ENCODE measurements at places on chromosomes 16 and 17.

DNA sequence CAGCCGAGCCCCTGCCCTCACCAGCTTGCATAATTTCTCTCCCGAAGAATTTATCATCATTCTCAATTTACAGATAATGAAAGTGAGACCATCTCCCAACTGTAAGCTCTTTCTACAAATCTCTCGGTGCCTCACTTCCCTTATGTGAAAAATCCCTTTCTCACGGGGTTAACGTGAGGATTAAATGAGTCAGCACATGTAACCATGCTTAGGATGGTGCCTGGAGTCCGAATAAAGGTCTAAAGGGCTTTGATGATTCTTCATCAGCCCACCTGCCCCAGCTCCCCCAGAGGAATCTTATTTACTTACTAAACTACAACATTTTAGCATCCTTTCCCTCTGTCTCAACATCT lies 24.8 kb upstream of the PIK3R6 start:
- DNase-seq, result no peak

GRCh38 chr17:12492450-12492849 lies 173.2 kb upstream of the MYOCD start:
- DNase-seq, result no peak

DNA sequence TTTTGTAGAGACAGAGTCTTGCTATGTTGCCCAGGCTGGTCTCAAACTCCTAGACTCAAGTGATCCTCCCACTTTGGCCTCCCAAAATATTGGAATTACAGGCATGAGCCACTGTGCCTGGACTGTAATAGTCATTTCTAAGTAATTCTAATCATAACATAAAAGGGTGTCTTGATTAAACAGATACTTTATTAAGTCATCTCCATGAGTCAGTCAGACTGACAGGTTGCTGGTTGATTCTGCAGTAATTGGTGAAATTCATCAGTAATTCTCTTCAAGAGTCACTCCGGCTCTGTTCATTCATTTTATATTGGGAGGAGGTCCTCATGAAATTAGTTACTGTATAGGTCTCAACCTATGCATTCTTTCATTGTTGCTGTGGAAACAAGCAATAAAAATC lies 85.6 kb downstream of the SPECC1 start:
- no peak for DNase-seq

- no peak for DNase-seq
These were observed 19.1 kb downstream of the METRNL start for GRCh38 chr17:83098241-83099085.

- no peak for DNase-seq
These were observed 14.1 kb downstream of the CCL4 start for GRCh38 chr17:36117505-36118382.

DNA sequence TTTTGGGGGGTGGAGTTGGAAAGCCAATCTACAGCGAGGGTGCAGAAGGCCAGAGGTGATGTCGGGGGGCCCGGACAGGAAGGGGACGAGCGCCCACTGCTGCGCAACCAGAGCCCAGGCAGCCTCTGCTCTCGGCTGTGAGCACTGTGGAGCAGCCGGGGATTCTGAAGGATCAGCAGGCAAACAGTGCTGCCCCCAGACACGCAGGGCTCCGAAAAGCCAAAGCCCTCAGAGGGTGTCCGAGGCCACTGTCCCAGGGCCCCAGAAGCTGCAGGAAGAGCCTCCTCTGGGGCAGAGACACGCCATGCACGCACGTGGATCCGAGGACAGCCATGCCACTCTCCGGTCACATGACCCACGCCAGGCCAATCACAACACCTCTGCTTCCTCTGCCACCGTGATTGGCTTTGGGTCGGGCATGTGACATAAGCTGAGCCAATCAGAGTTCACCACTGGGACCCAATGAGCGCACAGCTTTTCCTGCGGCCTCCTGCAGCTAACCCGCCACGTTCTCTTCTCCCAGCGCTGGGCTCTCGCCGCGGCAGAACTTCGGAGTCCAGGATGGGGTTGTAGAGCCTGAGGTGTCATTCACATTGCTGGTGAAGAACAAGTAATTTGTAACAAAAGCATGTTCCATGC lies 40.7 kb downstream of the ACTG1 start:
- peak; percentile 31 for DNase-seq

DNA sequence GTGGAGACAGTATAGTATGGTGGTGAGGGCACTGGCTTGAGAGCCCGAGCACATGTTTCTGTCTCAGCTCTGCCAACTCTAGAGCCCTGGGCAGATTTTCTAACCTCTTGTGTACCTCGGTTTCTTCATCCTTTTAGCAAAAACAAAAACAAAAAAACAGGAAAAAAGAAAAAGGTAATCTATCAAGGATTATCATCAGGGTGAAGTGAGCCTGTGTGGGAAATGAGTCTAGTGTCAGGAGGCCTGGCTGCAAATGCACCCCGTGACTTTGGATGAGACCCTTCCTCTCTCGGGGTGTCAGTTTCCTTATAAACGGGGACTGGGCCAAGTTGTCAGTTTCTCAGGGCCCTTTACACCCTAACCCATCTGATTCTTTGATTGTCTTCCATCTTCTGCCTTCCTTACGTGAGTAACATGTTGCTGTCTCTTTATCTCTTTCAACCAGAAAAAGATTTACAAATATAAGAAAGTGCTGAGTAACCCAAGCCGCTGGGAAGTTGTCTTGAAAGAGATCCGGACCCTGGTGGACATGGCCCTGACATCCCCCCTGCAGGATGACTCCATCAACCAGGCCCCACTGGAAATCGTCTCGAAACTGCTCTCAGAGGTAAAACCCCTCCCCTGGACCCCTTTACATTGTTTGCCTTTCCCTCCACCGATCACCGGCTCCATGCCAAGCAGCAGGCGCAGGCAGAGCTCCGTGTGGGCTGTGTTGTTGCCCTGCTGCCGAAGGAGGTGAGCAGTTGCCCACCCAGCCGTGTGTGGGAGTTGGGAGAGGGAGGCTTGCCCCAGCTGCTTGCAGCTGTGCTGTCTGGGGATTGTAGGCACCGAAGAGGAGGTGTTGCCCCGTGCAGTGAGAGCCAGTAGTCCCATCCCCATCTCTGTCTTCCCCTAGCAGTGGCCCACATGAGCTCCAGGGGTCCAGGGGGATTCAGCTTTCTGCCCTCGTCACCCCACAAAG lies 127.1 kb upstream of the PLCG2 start:
- peak; percentile 70 for DNase-seq

DNA sequence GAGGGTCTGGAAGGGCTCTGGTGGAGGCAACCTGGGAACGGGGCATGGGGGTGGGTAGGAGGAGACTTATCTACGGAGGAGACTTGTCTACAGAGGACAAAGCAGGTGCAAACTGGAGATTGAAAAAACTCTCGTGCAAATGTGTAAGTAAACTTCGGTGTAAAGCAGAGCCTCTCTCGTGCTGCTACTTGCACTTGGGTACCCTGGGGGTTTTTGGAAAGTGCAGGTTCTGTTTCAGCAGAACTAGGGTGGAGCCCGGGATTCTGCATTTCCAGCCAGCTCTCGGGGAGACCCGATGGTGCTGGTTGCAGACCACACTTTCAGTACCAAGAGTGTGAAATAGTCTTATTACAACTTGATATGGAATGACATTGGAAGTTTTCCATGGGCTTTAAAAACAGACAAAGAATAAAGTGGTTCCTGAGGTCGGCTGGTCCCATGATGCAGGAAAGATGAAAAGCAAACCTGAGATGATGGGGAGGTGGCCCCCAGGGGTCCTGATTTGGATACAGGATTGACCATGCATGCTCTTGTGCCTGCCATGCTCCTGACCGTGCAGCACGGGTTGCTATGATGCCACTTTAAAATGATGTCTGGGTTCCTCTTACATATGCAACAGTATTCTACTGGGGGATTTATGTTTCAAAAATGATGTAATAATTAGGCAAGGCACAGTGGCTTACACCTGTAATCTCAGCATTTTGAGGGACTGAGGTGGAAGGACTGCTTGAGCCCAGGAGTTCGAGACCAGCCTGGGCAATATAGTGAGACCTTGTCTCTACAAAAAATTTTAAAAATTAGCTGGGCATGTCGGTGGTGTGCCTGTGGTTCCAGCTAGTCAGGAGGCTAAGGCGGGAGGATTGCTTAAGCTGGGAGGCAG lies 69.3 kb downstream of the IRF8 start:
- DNase-seq, result no peak

- DNase-seq, result no peak
These were observed 4.6 kb upstream of the CD7 start for GRCh38 chr17:82321947-82322466.

DNA sequence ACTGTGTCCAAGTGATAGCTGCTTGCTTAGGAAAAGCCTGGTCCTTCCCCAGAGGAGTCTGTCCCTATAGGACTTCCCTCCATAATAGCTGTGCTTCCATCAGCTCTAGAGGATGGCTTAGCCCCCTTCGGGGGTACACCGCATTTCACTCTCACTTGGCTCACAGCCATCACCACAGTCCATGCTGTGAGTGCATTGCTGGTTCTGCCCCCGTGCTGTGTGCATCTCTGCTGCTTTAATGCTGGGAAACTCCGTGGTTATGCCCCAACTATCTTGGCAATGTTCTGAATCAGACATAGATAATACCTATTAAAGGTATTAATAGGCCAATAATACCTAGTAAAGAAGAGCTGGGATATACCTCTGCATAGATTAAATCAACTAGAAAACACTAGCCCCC lies 58.3 kb downstream of the SIAH1 start:
- DNase-seq, result no peak

GRCh38 chr16:4987580-4988374 lies 29.6 kb downstream of the SEC14L5 start:
- no peak for DNase-seq

- no peak for DNase-seq
These were observed 48.4 kb upstream of the ACSF3 start for GRCh38 chr16:89045181-89045815.

DNA sequence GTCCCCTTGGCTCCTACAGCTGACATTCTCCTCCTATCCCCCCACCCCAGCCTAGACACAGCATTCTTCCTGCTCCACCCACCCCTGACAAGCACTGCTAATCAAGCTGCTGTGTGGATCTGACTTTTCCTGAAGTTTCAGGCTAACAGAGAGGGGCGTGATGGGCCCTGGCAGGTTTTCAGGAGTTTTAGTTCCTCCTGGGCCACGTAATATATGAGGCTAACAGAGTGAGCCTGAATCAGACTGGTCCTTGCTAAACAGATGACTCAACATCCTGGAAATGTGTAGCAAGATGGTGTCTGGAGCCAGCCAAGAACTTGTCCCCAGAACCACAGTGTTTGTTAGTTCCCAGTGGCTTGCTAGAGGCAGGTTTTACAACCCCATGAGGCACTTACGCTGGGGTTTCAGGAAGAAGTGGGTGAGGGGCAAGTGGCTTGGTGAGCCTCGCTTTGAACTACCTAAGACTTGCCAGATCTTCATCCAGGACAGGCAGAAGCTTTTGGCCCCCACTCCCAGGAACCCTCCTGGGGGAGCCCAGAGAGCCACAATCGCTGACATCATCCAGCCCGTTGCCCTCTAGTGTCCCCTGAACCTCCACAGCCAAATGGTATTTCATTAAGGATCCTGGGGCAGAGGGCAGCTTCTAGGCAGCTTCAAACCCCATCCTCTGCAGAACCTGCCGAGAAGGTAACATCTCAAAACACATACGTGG lies 15.9 kb downstream of the TMEM92 start:
- DNase-seq, result no peak

DNA sequence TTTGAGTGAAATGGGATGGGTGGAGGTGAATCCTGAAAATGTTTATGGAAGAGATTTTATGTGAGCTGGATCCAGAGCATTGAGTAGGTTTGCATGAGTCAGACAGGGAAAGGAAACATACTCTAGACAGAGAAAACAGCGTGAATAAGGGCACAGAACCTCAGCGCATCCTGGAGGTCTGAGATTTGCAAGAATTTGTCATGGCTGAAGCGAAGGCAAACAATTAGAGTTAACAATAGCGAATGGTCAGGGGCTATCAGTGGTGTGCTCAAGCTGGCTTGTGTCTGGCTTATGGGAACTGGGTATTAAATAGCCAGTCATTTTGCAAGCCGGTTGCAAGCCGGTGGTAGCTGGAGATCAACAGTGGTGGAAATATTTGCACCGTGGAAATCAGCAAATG lies 36.4 kb downstream of the MAP2K6 start:
- DNase-seq, result no peak

GRCh38 chr17:57944908-57945307 lies 10.3 kb downstream of the CUEDC1 start:
- DNase-seq, result no peak

GRCh38 chr16:86044881-86045590 lies 146.1 kb downstream of the IRF8 start:
- peak; percentile 31 for DNase-seq

DNA sequence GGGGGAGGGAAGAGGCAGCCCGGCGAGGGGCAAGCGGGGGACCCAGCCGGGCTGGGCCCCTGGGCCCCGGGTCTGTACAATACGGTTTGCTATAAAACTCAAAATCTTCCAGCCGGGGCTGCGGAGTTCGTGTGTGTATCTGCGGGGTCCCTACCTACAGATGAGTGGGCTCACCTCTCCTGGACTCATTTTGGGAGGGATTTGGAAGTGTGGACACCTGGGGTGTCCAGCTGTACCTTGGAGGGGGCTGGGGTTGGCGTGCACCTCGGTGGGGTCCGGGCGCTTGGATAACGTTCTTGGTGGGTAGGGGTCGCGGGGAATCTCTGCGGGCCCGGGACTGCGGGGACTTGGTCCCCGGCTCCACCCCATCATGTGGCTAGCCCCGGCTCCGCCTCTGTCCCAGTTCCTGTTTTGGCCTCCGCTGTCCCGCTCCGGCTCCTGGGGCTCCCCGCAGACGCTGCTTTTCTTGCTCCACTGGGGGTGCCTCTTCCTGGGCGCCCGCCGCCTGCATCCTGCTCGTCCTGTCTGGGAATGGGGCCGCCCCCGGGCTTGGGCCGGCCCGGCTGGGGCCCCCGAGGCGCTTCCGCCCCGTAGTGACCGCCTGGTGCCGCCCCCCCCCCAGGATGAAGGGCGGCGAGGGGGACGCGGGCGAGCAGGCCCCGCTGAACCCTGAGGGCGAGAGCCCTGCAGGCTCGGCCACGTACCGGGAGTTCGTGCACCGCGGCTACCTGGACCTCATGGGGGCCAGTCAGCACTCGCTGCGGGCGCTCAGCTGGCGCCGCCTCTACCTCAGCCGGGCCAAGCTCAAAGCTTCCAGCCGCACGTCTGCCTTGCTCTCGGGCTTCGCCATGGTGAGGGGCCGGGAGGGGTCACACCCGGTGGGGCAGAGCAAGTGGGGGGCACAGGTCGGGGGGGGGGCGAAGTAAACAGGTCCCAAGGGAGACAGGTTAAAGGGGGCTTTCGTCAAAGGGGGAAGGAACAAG lies at the start of gene ORAI3:
ORAI3 (plus strand) TSS at position 402 of the 983 bp plus-strand sequence; CDS start at position 624, 222 bp downstream.
- no peak for DNase-seq

- DNase-seq, result no peak
These were observed 20.6 kb downstream of the HIC1 start for GRCh38 chr17:2075336-2076086.

- DNase-seq, result no peak
These were observed 273.2 kb downstream of the RBFOX1 start for GRCh38 chr16:7605812-7606211.

- DNase-seq, result no peak
These were observed 458 bp downstream of the ENKD1 start for GRCh38 chr16:67666032-67666551.

DNA sequence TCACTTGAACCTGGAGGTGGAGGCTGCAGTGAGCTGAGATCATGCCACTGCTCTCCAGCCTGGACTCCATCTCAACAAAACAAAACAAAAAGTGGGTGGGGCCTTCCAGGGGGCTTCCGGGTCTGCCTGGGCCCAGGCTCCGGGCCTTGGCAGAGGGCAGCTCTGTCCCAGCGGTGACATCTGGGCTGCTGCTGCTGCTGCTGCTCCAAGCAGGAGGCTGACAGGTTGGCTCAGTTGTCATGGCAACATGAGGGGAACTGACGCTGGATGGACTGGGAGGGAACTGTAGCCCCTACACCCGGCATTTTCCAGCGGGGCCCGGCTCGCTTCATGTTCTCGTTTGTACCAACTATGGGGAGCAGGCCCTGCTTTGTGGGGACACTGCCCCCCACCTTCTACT lies 4.0 kb downstream of the BAIAP3 start:
- DNase-seq, result no peak
